ENCODE measurements at places on chromosomes 6 and 20. TPM values are rescaled to one million over a fixed set of nuclear protein-coding genes. Genes with fewer than 3 reads are reported as not detected.
A peak's percentile ranks its signal among the peaks of the same experiment; 100 is the strongest.

GRCh38 chr20:19598117-19598850 is 159.8 kb upstream of the RIN2 start:
- H3K27me3 ChIP-seq: no peaks in the 10 kb centered on the region
- H3K36me3 ChIP-seq: no peaks in the 10 kb centered on the region
- H3K27ac ChIP-seq: peak overlapping the region; percentile 71
- H3K4me1 ChIP-seq: peaks cover 20% of the 10 kb centered on the region

- no peak overlapping the region for H3K27ac ChIP-seq
- 0 out of 2 replicates have a peak, but pooled peaks cover 3% of the 10 kb centered on the region for H3K36me3 ChIP-seq
- H3K4me1 ChIP-seq: peaks cover 19% of the 10 kb centered on the region
Observed at GRCh38 chr6:25124216-25124715, 154.9 kb upstream of the CARMIL1 start.

DNA sequence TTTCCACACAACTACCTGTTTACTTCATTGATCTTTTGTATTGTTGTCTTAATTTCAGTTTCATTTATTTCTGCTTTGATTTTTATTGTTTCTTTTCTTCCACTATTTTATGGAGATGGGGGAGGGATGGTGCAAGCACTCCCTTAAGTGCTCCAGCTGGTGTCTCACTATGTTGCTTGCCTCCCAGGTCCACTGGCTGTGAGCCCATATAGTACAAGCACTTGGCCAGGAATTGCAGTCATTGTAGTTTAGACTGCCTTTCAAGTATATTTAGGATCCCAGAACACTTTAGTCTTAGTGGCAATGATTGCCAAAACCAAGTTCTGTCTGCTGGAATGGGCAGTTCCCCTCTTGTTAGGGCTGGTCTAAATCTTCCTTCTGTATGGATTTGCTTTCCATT is 34.9 kb upstream of the MAN1A1 start:
- H3K27me3 ChIP-seq: no peaks in the 10 kb centered on the region
- no peak overlapping the region for H3K27ac ChIP-seq
- no peak for DNase-seq
- H3K4me1 ChIP-seq: no peaks in the 10 kb centered on the region

DNA sequence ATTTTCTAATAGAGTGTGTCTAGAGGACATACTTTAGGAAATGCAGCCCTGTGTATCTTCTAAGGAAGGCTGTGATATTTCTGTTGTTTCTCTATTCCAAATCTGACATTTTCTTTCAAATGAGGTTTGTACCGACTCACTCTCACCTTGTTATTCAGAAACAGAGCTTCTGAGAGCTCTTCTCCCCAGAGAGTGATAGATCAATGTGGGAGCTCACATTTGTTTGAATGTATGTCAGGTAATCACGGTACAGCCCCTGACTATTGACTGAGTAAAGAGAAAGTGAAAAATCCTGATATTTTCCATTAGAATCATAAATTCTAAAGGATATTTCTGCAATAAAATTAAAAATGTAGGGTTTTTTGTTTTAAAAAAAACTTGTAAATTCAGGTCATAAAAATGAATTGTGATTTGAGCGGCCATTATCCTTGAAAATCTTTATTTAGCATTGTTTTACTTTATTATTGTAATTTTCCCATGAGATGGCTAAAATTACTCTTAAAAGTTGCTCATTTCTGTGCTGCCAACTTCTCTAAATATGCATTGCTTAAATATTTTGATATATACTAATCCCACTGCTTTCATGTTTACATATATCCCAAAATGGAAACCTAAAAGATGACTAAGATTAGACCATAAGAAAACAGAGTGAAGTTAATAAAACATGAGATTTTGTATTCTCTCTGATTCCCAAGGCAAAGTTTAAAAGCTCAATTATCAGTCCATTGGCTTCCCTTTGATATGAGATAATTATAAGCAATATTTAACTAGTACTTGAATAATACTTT is 1226.8 kb upstream of the CITED2 start:
- H3K36me3 ChIP-seq: no peaks in the 10 kb centered on the region
- no peak overlapping the region for H3K4me3 ChIP-seq
- H3K27ac ChIP-seq: no peak overlapping the region
- no peak for DNase-seq
- peaks cover 9% of the 10 kb centered on the region for H3K4me1 ChIP-seq
- H3K27me3 ChIP-seq: no peaks in the 10 kb centered on the region

DNA sequence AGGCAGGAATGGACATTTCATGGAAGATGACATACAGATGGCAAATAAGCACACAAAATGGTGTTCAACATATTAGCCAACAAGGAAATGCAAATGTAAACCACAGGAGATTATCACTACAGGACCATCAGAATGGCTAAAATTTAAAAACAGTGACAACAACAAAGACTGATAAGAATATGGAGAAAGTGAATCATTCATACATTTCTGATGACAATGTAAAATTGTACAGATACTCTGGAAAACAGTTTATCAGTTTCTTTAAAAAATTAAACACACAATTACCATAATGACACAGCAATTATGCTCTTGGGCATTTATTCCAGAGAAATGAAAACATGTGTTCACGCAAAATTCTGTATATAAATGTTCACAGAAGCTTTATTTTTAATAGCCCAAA is 105.8 kb upstream of the RUNX2 start:
- peaks cover 3% of the 10 kb centered on the region for H3K4me1 ChIP-seq
- H3K27ac ChIP-seq: no peak overlapping the region
- no peaks in the 10 kb centered on the region for H3K27me3 ChIP-seq
- no peaks in the 10 kb centered on the region for H3K36me3 ChIP-seq
- no peak for DNase-seq

GRCh38 chr20:49187330-49187850 is 744 bp downstream of the STAU1 start:
- no peaks in the 10 kb centered on the region for H3K27me3 ChIP-seq
- H3K4me3 ChIP-seq: peak overlapping the region; percentile 91
- peak overlapping the region; percentile 72 for H3K27ac ChIP-seq
- DNase-seq: no peak
- H3K4me1 ChIP-seq: peaks cover 34% of the 10 kb centered on the region

- no peak overlapping the region for H3K27ac ChIP-seq
- H3K27me3 ChIP-seq: no peaks in the 10 kb centered on the region
- DNase-seq: no peak
- no peak overlapping the region for H3K4me3 ChIP-seq
Observed at GRCh38 chr20:59316911-59317731, 16.7 kb downstream of the EDN3 start.

DNA sequence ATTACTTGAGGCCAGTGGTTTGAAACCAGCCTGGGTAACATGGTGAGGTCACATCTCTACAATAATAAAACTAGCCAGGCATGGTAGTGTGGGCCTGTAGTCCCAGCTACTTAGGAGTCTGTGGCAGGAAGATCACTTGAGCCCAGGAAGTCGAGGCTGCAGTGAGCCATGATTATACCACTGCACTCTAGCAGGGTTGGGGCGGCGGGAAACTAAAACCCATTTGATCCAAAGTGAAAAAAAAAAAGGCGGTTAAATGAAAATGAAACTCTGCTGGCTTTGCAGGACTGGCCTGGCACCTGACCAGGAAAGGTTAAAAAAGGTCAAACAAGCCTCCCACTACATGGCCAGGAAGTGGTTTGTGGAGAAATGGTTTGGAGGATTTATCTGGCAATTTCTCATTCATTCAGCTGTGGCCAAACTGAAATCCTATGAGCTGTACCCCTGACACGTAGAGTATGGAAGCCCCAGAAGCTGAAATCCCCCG is 36.6 kb downstream of the MTRES1 start:
- peak overlapping the region; percentile 45 for H3K27ac ChIP-seq
- H3K27me3 ChIP-seq: no peaks in the 10 kb centered on the region

- H3K4me3 ChIP-seq: peak overlapping the region; percentile 51
- H3K4me1 ChIP-seq: peaks cover 74% of the 10 kb centered on the region
Observed at GRCh38 chr6:157831424-157832249, 8.6 kb downstream of the SNX9 start.

DNA sequence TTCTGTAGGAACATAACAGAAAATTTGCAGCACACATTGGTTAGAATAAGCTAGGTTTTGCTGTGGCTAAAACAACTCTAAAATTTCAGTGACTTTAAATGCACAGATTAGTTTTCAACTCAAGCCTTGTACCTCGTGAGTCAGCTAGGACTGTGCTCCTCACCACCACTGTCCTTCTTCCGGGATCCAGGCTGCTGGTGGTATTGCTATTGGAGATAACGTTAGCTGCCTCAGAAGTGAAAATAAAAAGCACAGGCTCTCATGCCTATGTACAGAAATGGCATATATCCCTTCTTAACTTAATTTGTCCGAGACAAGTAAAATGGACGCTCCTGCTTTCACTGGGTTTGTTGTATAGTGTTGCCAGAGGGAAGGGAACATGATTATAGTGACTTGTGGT is 931.1 kb upstream of the EYS start:
- no peaks in the 10 kb centered on the region for H3K27me3 ChIP-seq
- no peak for DNase-seq
- H3K27ac ChIP-seq: no peak overlapping the region
- no peak overlapping the region for H3K4me3 ChIP-seq
- no peaks in the 10 kb centered on the region for H3K4me1 ChIP-seq

GRCh38 chr6:169183233-169183632 is 70.4 kb downstream of the THBS2 start:
- no peak overlapping the region for H3K4me3 ChIP-seq
- no peaks in the 10 kb centered on the region for H3K4me1 ChIP-seq
- no peak for DNase-seq

DNA sequence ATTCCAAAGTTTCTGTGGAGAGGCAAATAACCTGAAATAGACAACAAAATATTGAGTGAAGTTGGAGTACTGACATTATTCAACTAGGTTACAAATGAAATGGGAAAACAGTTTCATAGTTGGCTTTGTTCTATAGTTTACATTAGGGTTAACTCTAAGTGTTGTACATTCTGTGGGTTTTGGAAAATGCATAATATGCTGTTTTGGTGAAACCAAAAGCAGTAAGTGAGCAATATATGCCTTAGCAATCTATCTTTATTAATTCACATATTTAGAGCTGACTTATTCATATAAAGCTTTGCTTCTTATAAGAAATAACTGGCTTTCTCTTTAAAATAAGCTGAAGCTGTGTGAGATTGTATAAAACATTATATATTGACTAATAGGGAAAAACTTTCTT is 157.5 kb upstream of the AHI1 start:
- DNase-seq: no peak
- no peak overlapping the region for H3K4me3 ChIP-seq
- peaks cover 7% of the 10 kb centered on the region for H3K4me1 ChIP-seq
- H3K27me3 ChIP-seq: no peaks in the 10 kb centered on the region

Gene MYLK2
- 0.28 TPM for total RNA-seq

Gene SPO11
- total RNA-seq: not detected

Gene ID4
- 4.5 TPM for total RNA-seq

Gene C6orf141
- total RNA-seq: 14.4 TPM

Gene CENPB
- total RNA-seq: 58.7 TPM

Gene RIMS1
- total RNA-seq: 1.1 TPM

Gene PNPLA1
- total RNA-seq: not detected

Gene THEMIS
- not detected for total RNA-seq

All from WTC11 (cell line).